ENCODE measurements at places on chromosomes 3 and 15. TPM values are rescaled to one million over a fixed set of nuclear protein-coding genes. Genes with fewer than 3 reads are reported as not detected.

DNA sequence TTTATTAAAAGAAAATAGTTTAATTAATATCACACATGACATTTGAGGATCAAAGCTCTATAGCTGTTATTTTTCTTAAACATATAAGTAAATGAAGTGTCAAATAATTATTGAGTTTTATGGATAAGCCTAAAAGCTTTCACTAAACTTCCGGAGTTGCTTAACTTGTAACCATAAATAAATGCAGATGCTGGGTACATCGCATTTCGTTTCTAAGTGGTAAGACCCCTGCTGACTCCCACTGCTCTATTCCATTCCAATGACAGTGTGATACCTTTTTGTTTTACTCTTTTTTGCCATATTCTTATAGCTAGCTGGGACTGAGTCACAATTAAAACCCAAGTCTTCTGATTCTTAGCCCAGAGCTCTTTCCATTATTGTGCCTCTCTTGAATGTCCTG lies 411.1 kb downstream of the SOX2 start:
- DNase-seq: no peak

- no peak for DNase-seq
Measured at GRCh38 chr15:51736069-51736468, 1.4 kb downstream of the LYSMD2 start.

GRCh38 chr3:145118303-145118702 lies 1042.7 kb downstream of the PLOD2 start:
- no peak for DNase-seq

GRCh38 chr3:105959851-105960250 lies 91.0 kb upstream of the CBLB start:
- DNase-seq: peak; percentile 34

DNA sequence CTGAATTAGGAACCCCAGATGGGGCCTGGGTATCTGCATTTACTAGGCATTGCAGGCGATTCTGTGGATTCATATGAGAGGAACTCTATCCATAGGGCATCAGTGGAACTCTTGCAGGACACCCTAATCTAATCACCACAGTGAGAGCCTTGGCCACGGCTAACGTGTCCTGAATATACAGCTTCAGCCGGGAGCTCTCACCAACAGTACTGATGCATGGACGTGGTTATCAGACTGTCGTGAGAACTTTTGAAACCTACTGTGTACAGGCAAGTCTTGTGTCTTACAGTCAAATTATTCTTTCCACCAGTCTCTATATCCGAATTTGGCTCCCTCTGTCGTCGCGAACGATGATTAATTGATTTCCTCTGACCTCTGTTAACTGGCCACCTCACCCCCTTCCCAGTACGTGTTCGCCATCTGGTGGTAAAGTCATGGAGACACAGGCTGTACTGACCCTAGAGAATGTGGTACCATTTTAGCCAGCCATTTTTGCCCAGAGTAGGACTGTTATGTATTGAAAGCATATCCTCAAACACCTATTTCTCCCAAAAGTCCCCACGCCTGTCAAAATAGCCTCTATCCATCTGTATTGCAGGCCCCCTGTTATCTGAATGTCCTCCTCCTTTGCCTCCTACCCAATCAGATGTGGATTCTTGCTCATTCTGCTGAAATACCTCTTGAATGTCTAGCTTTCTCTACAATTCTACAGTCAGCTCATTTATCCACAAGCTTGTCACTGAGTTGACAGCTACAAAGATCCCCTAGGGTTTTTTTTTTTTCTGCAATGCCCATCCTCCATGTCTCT lies 39.7 kb downstream of the GLDN start:
- peak; percentile 92 for DNase-seq

DNA sequence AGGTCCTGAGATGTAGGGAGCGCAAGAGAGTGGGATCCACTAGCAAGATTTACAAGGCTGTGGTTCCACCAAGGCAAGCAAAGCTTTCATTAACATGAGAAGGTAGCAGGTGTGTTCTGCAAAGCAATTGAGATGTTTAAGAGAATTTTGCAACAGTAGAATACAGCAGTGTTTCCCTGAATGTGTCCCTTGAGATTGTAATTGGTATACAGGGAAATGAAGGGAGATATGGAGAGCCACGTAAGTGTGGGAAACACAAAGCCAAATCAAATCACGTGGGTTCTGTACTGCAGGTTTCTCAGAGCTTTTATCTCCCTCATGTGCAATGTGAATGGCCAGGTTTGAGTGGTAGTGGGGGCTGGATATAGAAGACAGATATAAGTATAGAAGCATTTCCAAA lies 67.3 kb downstream of the ATG7 start:
- no peak for DNase-seq

GRCh38 chr3:56357266-56357665 lies 111.0 kb downstream of the ERC2 start:
- no peak for DNase-seq

- DNase-seq: no peak
Measured at GRCh38 chr15:25327686-25328085, 111.1 kb downstream of the UBE3A start.

DNA sequence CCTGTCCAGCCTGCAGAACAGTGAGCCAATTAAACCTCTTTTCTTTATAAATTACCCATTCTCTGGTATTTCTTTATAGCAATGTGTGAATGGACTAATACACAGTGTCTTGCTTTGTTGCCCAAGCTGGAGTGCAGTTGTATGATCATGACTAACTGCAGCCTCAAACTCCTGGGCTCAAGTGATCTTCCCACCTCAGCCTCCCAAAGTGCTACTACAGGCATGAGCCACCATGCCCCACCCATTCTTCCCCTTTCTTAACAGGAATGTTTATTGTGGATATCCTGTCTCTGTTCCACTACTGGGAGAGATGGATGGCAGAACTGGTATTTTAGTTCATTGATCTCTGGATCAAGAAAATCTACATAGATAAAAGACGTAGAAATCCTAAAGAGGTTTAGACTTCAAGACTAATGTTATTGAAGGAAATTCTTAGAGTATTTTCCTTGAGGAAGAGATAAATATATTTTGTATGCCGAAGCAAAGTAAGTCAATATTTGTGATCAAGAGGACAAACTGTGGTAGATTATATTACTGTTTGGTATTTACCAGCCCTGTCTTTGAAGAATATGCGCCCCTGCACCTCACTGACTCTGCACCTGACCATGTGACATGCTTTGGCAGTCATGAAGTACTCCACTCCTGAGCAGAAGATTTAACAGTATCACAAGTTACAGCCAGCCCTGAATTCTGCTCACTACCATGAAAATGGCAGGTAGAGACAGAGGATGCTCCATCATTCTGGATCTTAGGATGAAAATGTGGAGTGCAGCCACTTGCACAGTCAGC lies 42.9 kb downstream of the UACA start:
- no peak for DNase-seq

DNA sequence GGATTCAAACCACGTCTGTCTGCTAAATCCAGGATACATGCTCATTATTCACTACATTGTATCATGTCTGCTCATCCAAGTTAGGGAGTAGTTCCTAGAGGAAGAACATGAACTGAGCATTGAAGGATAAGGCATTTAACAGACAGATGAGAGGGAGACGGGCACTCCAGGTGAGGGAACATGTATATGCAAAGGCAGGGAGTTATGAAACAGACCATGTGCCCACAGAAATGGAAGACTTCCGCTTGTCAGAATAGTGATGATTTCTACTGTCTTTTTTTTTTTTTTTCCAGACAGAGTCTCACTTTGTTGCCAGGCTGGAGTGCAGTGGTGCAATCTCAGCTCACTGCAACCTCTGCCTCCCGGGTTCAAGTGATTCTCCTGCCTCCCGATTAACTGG lies 5.0 kb upstream of the NDUFAF1 start:
- peak; percentile 74 for DNase-seq

Gene SETMAR
- total RNA-seq: 11.9 TPM

DNA sequence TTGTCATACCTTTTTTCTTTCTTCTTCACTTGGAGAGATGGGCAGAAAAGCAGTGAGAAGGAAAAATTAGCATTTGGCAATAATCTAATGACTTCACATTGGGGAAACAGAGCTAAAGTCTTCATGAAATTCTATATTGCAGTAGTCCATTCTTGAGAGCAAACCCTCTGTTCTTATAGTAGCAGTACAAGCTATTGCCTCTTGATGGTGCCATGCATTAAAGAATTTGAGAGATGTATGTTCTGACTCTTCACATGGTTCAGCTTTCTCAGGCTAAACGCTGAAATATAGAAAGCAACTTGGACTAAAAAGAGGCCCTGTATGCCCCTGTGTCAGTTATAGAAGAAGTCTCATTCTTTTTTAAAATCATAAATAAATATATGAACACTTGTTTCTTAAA lies 36.0 kb downstream of the PHLDB2 start:
- no peak for DNase-seq

Gene C3orf20
- total RNA-seq: under 0.01 TPM

DNA sequence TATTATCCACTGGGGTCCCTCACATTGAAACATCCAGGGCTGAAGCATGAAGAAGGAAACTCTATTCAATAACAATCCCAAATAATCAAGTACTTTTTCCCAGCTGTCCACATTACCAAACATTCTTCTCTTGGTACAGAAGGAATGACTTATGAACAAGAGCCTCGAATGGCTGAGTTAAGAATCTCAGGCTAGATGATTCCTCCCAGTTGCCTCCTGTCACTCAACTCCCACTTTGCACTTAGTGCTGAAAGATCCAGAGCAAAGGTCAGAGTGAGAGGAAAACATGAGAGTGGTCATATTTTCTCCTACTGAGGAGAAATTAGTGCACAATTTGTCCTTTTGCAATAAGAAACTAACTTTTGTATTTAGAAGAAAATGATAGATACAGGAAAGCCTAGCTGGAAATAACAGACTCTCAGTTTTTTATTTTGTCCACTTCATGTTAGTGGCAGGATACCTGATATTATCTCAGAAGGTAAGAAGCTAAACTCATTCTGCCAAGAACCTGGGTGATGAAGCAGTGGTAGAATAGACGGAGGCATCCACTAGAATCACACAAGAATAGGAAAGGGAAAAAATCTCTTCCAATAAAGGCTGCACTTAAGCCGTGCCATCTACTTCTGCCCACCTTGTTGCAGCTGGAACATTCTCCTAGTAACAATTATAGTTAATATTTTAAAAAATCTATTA lies 46.2 kb downstream of the GADL1 start:
- DNase-seq: peak; percentile 15

DNA sequence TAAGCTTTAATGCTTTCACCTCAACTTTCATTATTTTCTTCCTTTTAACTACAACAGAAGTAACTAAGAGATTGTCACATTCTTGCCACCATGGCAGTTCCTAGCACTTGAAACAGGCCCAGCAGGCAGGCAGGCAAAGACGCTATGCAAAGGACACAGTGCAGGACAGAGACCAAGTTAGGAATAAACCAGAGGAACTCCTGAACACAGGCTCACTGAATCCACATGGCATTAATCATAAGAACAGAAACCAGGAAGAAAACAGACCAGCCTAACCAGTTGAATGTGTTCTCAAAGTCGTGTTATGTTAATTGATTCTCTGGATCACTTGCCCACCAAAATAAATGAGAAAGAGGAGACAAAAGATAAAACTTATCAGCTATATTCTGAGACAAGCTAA lies 397.6 kb downstream of the TBL1XR1 start:
- DNase-seq: no peak

GRCh38 chr15:101161656-101162055 lies 90.2 kb downstream of the CHSY1 start:
- peak; percentile 9 for DNase-seq

GRCh38 chr3:189773056-189773455 lies 141.9 kb downstream of the TP63 start:
- DNase-seq: peak; percentile 61

- DNase-seq: no peak
Measured at GRCh38 chr3:185971579-185971978, 33.8 kb upstream of the TRA2B start.

Gene ARRDC4
- 17.0 TPM for total RNA-seq

GRCh38 chr15:89243046-89243690 lies 611 bp upstream of the FANCI start:
- DNase-seq: no peak

Gene FOXL2
- under 0.01 TPM for total RNA-seq

Gene MESP2
- total RNA-seq: 0.72 TPM

GRCh38 chr3:143239031-143239430 lies 119.5 kb downstream of the CHST2 start:
- DNase-seq: no peak
